ENCODE measurements at places on chromosomes 12 and 14.

DNA sequence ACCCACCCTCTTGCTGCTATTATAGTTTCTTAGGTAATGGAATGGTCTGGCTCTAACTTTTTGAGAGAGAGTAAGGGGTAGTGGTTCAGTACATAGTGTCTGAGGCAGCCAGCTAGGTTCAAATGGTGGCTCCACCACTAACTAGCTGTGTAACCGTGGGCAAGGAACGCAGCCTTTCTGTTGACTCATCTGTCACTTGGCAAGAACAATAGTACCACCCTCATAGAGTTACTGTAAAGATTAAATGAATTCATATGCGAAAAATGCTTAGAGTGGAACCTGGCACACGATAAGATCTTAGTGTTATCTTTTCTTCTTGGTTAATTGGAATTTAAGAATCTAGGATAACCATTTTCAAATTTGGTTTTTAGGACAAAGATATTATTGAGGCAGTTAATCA is 14.0 kb downstream of the CCDC62 start:
- no peak for DNase-seq

- no peak for DNase-seq
These were observed 333.5 kb downstream of the NAV3 start for GRCh38 chr12:78164154-78164553.

DNA sequence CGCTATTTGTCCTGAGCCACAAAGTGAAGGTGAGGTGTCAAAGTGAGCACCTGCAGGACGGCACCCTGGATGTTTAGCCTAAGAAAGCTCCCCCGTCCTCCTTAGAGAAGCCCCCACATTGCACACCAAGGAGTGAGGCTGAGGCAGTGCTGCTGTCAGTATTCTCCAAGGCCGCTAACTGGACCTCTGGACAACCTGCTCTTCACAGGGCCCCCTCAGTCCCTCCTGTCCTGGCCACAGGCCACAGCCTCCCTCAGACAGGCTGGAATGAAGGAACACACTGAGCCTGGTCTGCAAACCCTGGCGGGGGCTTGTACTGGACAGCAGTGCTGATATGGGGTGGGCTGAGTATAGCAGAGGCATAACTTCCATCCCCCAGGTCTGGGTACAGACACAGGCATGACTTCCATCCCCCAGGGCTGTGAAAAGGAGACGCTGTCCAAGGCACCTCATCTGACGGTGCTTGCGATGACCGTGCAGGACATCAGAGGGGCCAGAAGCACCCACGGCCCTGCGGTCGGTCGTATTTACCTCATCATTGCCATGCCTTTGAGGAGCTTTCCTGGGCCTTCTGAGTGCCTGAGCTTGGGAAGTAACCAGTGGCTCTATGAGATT is 82.4 kb upstream of the DIO3 start:
- no peak for DNase-seq

DNA sequence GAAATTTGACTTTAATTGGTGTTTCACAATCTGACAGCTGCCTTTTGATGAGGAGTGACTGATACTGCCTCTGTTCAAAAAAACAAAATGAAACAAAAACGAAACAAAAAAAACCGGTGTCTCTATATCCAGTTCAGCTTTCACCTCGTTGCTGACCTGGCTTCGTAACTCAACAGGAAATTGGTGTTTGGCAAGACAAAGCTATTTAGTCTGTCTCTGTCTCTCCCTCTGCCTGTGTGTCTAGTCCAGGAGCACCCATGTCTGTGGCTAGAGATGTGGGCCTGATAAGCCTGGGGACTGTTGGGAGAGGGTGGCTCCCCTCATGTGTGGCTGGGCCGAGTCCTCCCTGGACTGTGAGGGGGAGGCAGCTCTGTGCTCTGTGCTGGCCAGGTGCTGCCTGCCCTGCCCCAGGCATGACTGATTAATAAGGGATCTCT is 11.3 kb downstream of the CACNA1C start:
- no peak for DNase-seq

GRCh38 chr12:139585-139984 is 73.0 kb downstream of the IQSEC3 start:
- DNase-seq: no peak

- DNase-seq: peak; percentile 55
These were observed 26.8 kb downstream of the TMEM63C start for GRCh38 chr14:77208291-77208978.

- no peak for DNase-seq
These were observed 65.7 kb downstream of the PRKD1 start for GRCh38 chr14:29861996-29862395.

DNA sequence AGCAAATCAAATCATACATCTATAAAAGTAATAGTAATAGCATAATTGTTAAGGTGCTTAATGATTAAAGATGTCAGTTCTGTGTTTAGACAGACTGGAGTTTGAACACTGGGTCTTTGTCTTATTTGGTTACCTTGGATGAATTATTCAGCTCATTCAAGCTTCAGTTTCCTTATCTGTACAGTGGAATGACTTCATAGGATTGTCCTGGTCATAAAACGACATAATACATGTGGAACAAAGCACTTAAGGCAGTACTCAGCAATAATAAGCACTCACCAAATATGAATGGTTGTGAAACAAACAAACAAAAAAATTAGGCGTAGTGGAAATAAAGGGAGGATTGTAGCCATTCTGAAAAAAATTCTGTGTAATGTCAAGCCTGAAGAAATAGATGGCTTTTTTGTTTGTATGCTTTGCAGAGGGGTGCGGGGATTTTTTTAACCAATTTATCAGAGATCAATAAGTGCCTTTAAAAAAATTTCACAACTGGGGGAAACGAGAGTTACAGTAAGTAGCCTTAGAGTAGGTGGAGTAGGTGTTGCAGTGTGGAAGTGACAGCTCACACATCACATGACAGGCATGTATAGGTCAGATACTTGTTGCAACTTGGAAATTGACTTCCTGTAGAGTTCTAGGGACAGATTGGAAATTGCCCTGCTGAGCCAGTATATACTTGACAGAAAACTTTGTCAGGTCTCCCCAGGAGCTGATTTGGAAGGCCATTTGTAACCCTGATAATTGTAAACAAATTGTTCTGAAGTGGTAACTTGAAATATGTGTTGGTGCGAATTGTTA is 157.7 kb downstream of the SLC15A5 start:
- no peak for DNase-seq
